Activated CD4-positive, CD25-positive, alpha-beta regulatory T cell (primary cell): ENCODE measurements at places on chromosomes 1 and 21.

DNA sequence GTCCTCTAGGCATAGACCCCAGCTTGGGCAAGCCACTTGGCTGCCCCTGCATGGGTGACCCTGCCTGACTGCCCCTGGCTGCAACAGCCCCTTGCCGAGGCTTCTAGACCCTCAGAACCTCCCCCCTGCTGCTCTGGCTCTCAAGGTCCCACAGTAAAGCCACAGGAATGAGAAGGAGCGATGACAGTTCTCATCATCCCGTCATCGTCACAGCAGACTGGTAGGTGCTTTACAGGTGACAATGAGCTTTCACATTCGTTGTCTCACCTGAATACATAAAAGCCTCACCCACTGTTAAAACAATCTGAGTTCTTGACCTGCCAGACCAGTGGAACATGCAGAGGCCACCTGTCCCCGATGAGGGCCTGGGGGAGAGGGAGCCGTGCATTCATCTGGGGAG, 36.0 kb upstream of the GPR157 start:
- no peak for DNase-seq

- DNase-seq = no peak
Observed at GRCh38 chr1:186559601-186560116, 98.7 kb upstream of the PDC start.

DNA sequence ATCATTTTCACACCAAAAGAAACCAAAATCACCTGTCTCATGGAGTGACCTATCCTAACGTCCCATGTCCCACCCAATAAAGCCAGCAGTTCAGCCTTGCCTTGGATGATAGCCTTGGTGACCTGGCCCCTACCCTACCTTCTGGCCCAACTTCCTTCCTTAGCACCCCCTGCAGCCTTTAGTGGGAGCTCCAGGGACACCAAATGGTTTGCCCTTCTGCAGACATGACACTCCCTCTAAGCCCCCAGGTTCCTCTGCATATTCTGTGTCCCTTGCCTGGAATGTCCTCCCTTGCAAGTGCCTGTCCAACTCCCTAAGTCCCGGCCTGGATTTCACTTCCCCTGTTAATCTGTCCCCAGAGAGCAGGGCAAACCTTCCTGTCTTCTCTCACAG, 2.2 kb downstream of the SLFNL1 start:
- DNase-seq = no peak

GRCh38 chr1:74952786-74953185, 181.4 kb upstream of the LHX8 start:
- DNase-seq = no peak

GRCh38 chr1:211135342-211135950, 1.5 kb upstream of the KCNH1 start:
- no peak for DNase-seq
